ENCODE measurements at places on chromosomes 1 and 21.

DNA sequence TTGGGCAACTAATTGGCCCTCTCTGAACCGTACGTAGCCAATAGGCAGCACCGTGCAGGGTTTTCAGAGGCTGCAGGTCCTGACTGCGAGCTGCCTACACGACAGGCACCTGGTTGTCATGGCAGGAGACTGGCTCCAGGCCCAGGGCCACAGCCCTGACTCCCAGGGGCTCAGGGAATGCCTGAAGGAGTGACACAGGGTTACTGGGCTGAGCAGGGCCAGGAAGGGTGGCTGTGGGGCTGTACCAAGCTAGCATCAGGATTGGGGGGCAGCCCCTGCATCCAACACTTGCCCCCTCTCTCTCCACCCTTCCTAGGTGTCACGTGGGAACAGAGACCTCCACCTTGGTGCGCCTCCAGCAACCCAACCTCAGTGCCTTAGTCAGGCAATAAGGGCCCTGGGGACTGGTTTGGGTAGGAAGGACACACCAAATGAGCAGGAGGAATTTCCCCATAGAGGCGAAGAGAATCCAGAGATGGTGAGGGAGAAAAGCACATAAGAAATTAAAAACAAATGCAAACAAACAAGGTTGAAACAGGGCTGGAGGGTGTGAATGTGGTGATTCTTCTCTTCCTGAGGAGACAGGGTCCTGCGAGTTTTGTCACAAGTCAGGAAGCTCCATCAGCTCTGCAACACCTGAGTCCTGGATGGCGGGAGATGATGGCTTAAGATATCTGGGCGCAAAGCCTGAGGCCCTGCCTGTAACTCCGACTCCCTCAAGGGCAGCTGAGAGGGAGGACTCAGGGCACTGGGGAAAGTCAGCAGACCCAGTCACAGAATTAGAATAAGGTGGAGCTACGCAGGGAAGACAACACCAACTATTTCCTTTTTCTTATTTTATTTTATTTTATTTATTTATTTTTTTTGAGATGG is 19.7 kb upstream of the RNU1-4 start:
- H3K27me3 ChIP-seq: no peaks in the 10 kb centered on the region
- no peak overlapping the region for H3K27ac ChIP-seq
- DNase-seq: no peak
- H3K4me1 ChIP-seq: peaks cover 3% of the 10 kb centered on the region

DNA sequence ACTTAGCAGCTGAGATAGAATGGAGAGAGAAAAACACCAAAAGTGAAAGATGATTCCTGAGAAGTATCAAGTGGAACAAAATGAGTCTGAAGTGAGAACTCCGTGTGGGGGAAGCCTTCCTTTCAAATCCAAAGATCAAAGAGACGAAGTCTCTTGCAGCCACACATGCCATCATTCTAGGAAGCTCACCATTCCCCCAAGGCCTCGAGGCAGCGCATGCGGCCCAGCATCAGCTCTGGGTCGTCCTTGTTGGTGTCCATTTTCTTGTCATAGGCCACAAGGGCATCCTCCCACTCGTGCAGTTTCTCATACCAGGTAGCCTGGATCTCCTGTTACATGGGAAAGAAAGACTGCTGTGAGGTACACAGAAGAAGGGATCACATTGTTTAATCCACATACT is 32.2 kb upstream of the ANGPTL7 start:
- no peak for DNase-seq
- peaks cover 8% of the 10 kb centered on the region for H3K36me3 ChIP-seq
- no peak overlapping the region for H3K4me3 ChIP-seq
- no peak overlapping the region for H3K27ac ChIP-seq

GRCh38 chr1:174795806-174796205 is 203.9 kb upstream of the CACYBP start:
- H3K27ac ChIP-seq: no peak overlapping the region
- H3K4me1 ChIP-seq: peaks cover 2% of the 10 kb centered on the region
- H3K4me3 ChIP-seq: no peak overlapping the region

DNA sequence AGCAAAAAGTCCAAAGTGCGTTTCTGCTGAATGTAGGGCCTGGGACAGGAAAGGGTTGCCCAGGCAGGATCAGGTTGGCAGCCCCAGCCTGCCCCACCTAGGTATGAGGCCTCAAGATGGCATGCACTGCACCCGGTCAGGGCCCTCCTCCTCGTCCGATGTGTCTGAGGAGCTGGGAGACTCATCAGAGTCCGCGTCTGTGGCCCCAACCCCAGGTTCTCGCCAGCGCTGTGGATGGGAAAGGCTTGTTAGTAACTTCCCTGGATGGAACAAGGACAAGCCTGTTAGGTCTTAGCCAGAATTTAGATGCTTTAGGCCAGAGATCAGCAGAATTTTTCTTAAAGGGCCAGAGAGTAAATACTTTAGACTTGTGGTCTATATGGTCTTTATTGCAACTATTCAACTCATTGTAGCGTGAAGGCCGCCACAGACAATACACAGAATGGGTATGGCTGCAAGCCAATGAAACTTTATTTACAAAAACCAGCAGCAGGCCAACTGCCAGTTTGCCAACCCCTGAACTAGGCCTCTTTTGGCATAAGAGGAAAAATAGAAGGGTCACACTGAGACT is 12.4 kb downstream of the PEA15 start:
- H3K27me3 ChIP-seq: no peaks in the 10 kb centered on the region
- H3K4me1 ChIP-seq: no peaks in the 10 kb centered on the region
- no peak for DNase-seq
- peaks cover 36% of the 10 kb centered on the region for H3K36me3 ChIP-seq
- no peak overlapping the region for H3K4me3 ChIP-seq

- H3K27me3 ChIP-seq: no peaks in the 10 kb centered on the region
- no peak overlapping the region for H3K4me3 ChIP-seq
- H3K36me3 ChIP-seq: no peaks in the 10 kb centered on the region
- no peak for DNase-seq
- no peak overlapping the region for H3K27ac ChIP-seq
Measured at GRCh38 chr1:36597514-36597913, 114.8 kb upstream of the CSF3R start.

Data from iPS DF 6.9 (cell line).